ENCODE measurements at places on chromosomes 13 and 19.
A peak's percentile ranks its signal among the peaks of the same experiment; 100 is the strongest.

DNA sequence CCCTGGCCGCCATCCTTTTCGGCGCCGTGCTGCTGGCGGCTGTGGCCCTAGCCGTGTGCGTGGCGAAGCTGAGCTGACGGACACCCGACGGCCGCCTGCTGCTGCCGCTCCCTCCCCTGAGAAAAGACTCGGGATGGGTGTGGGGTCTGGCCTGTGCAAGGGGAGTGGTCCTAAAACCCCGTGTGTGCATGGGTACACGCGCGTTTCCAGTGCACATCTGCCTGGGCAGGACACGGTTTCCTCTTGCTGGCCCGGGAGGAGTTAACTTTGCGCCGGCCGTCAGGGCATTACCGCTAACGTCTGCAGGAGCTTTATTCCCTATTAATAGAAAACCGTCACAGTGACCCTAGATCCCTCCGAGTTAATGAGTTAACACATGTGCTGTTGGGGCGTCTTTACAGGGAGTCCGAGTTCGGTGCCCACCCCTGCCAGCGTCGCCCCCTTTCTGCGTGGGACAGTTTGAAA lies 1.3 kb downstream of the RGS9BP start:
- H3K4me1 ChIP-seq = peaks cover 8% of the 10 kb centered on the region
- H3K4me3 ChIP-seq = peak overlapping the region; percentile 36
- H3K27me3 ChIP-seq = peaks cover 33% of the 10 kb centered on the region
- no peak overlapping the region for H3K27ac ChIP-seq
- no peak for DNase-seq

DNA sequence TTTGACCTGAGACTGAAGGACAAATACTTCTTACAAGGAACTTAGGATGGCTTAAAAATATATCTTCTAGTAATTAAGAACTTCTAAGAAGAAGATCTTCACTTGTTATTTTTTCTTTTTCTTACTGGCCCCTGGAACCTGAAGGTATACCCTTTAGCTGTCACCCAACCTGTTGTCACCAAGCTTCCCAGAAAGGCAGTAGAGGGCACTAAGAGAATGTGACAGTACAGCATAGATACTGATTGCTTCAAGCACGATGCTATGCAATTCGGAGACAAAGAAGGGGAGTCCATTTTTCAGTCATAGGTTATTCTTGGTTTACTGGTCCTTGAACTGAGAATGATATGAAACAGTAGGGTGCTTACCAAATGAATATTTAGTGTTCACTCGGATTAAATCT lies 208.3 kb upstream of the PCDH9 start:
- no peak overlapping the region for H3K27ac ChIP-seq
- no peak for DNase-seq
- no peak overlapping the region for H3K4me3 ChIP-seq
- H3K36me3 ChIP-seq = no peaks in the 10 kb centered on the region

- H3K36me3 ChIP-seq = no peaks in the 10 kb centered on the region
- H3K4me1 ChIP-seq = no peaks in the 10 kb centered on the region
- H3K4me3 ChIP-seq = no peak overlapping the region
- no peaks in the 10 kb centered on the region for H3K27me3 ChIP-seq
- H3K27ac ChIP-seq = no peak overlapping the region
These were observed 959.9 kb downstream of the DIAPH3 start for GRCh38 chr13:59203855-59204254.

GRCh38 chr19:9986787-9987281 lies 23.5 kb downstream of the COL5A3 start:
- H3K27me3 ChIP-seq = no peaks in the 10 kb centered on the region
- no peak for DNase-seq
- no peak overlapping the region for H3K4me3 ChIP-seq
- no peaks in the 10 kb centered on the region for H3K4me1 ChIP-seq

- H3K4me1 ChIP-seq = peaks cover 3% of the 10 kb centered on the region
- H3K27ac ChIP-seq = no peak overlapping the region
- H3K27me3 ChIP-seq = no peaks in the 10 kb centered on the region
- no peak overlapping the region for H3K4me3 ChIP-seq
- DNase-seq = no peak
- peaks cover 8% of the 10 kb centered on the region for H3K36me3 ChIP-seq
These were observed 63.5 kb upstream of the GPR183 start for GRCh38 chr13:99370481-99371275.

- H3K27ac ChIP-seq = no peak overlapping the region
- peaks cover 8% of the 10 kb centered on the region for H3K36me3 ChIP-seq
- DNase-seq = no peak
- no peak overlapping the region for H3K4me3 ChIP-seq
These were observed 11.6 kb downstream of the MAP2K2 start for GRCh38 chr19:4112367-4112766.

GRCh38 chr19:4391306-4391693 lies 9.0 kb downstream of the SH3GL1 start:
- H3K4me3 ChIP-seq = no peak overlapping the region
- no peaks in the 10 kb centered on the region for H3K36me3 ChIP-seq
- no peak overlapping the region for H3K27ac ChIP-seq
- no peaks in the 10 kb centered on the region for H3K27me3 ChIP-seq

DNA sequence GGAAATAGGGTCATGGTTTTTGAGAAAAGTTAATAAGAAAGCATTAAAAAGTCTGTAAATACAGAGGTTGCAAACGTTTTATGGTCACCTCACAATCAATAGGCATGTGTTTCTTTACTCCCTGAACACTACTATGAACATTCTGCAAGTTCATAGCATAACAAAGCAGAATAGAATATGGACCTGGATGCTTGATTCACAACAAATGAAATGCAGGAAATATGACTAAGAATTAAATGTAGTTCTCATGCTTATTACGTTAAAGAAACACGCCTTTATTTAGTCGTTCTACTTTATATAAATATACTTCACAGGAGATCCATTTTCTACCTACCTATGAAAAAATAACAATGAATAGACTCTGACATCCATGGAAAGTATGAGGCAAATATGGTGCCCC lies 344.0 kb downstream of the KCTD12 start:
- H3K27me3 ChIP-seq = no peaks in the 10 kb centered on the region
- H3K4me3 ChIP-seq = no peak overlapping the region
- DNase-seq = no peak
- no peaks in the 10 kb centered on the region for H3K4me1 ChIP-seq
- no peaks in the 10 kb centered on the region for H3K36me3 ChIP-seq

DNA sequence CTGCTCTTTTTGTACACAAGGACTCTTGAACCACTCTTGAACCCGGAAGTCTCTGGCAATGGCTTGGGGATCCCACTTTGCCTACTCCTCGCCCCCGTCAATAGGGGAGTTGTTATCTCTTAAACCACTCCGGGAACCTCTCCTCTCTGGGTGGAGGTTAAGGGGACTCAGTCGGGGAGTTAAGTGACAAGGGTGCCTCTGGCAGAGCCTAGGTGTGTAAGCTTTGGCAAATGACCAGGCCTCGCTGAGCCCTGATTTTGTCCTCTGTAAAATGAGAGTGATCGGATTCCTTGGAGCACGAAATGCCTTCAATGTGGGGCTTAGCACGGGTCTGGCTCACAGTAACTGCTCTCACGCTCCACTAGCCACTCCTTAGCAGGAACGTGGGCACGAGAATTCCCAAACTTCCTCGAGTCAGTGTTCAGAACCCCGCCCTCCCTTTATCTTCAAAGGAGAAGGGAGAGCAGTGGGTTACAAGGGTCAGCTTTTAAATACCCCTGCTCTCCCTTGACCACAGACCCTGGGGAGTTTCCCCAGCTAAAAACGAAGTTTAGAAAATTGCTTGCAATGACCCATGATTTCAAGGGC lies 193.3 kb downstream of the KATNAL1 start:
- peaks cover 2% of the 10 kb centered on the region for H3K4me1 ChIP-seq
- no peak overlapping the region for H3K27ac ChIP-seq
- peak; percentile 49 for DNase-seq
- no peaks in the 10 kb centered on the region for H3K36me3 ChIP-seq
- H3K4me3 ChIP-seq = peak overlapping the region; percentile 58
- no peaks in the 10 kb centered on the region for H3K27me3 ChIP-seq

DNA sequence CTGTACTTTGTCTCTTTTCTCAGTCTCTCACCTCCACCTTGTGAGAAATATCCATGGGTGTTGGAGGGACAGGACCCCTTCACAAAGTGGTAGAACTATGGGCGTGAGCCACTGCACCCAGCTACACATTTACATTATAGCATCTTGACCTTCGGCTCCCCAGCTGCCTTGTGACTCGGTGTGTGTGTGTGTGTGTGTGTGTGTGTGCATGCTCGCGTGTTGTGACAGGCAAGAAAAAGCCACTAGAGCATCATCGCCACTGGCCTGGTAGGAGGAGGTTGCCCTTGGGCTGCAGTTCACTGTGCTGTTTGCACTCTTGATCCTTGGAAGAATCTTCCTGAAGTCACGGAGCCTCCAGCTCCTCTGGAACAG lies 13.7 kb upstream of the ZNF888 start:
- no peaks in the 10 kb centered on the region for H3K27me3 ChIP-seq
- H3K27ac ChIP-seq = no peak overlapping the region
- H3K36me3 ChIP-seq = peaks cover 4% of the 10 kb centered on the region
- no peaks in the 10 kb centered on the region for H3K4me1 ChIP-seq

GRCh38 chr19:28933039-28933438 lies 279.9 kb downstream of the UQCRFS1 start:
- H3K36me3 ChIP-seq = no peaks in the 10 kb centered on the region
- no peak overlapping the region for H3K4me3 ChIP-seq
- no peak overlapping the region for H3K27ac ChIP-seq
- no peak for DNase-seq

GRCh38 chr13:97397267-97397666 lies 36.7 kb upstream of the RAP2A start:
- no peak overlapping the region for H3K27ac ChIP-seq
- DNase-seq = no peak
- no peak overlapping the region for H3K4me3 ChIP-seq
- H3K27me3 ChIP-seq = no peaks in the 10 kb centered on the region
- no peaks in the 10 kb centered on the region for H3K4me1 ChIP-seq

GRCh38 chr13:21446656-21447055 lies 12.4 kb downstream of the ZDHHC20 start:
- no peaks in the 10 kb centered on the region for H3K27me3 ChIP-seq
- H3K4me3 ChIP-seq = no peak overlapping the region
- H3K4me1 ChIP-seq = no peaks in the 10 kb centered on the region
- H3K27ac ChIP-seq = no peak overlapping the region
- no peaks in the 10 kb centered on the region for H3K36me3 ChIP-seq

GRCh38 chr19:10339380-10339960 lies at the start of gene ICAM3:
Gene ICAM3 (minus strand): TSS chr19:10339624. CDS start chr19:10339614, 10 bp downstream.
- no peak within 1 kb of the TSS for H3K27ac ChIP-seq
- no peak for DNase-seq
- peaks cover 8% of the 10 kb centered on the region for H3K4me1 ChIP-seq
- H3K4me3 ChIP-seq = no peak within 1 kb of the TSS

DNA sequence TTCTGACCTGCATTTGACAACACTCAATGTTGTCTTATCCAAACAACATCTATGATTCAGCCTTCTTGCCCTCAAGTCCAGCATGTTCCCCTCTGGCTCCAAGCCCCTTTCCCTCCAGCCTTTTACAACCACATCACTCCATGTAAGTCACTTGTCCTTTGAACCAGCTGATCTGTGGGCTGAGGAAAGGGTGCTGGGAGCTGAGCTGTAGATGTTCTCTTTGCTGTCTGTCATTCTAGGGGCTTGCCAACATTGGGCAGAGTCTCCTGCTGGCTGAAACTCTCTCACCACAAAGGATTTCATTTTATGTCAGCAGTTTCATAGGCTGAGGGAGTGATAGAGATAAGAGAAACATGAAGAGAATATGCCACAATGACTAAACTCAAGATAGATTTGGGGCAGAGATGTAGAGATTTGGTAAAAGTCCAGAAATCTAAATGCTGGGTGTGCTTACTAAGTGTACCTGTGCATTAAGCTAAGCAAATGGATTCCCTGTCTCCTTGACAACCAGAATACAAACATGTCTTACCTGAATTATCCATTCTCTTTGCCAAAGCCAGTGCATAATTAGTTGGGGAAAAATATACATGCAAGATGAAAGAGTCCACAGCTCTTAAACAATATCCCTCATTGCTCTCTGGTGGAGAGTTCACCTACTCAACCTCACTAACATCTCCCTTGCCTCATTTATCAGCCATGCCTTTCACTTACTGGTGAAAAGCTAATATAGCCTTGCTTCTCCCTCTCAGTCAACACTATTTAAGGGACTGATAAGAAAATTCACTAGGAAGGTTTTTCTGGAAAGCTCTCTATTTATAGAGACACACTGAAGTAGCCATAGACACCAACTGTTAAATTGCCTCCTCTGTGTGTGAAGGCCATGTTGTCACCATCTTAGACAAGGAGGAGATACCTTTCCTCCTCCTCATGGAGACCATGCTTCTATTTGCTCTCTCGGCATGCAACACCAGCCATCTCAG lies 175.5 kb upstream of the SERP2 start:
- no peaks in the 10 kb centered on the region for H3K27me3 ChIP-seq
- DNase-seq = no peak
- no peak overlapping the region for H3K27ac ChIP-seq
- no peaks in the 10 kb centered on the region for H3K4me1 ChIP-seq
- no peaks in the 10 kb centered on the region for H3K36me3 ChIP-seq

- no peaks in the 10 kb centered on the region for H3K27me3 ChIP-seq
- H3K27ac ChIP-seq = no peak overlapping the region
- no peak overlapping the region for H3K4me3 ChIP-seq
- H3K36me3 ChIP-seq = no peaks in the 10 kb centered on the region
- DNase-seq = no peak
These were observed 605.7 kb downstream of the FGF9 start for GRCh38 chr13:22276616-22277015.

GRCh38 chr19:34960103-34960805 lies 3.8 kb downstream of the ZNF792 start:
- peaks cover 16% of the 10 kb centered on the region for H3K36me3 ChIP-seq
- H3K4me1 ChIP-seq = peaks cover 8% of the 10 kb centered on the region

- no peaks in the 10 kb centered on the region for H3K36me3 ChIP-seq
- no peaks in the 10 kb centered on the region for H3K4me1 ChIP-seq
These were observed 8.2 kb downstream of the FCGBP start for GRCh38 chr19:39926170-39926760.

DNA sequence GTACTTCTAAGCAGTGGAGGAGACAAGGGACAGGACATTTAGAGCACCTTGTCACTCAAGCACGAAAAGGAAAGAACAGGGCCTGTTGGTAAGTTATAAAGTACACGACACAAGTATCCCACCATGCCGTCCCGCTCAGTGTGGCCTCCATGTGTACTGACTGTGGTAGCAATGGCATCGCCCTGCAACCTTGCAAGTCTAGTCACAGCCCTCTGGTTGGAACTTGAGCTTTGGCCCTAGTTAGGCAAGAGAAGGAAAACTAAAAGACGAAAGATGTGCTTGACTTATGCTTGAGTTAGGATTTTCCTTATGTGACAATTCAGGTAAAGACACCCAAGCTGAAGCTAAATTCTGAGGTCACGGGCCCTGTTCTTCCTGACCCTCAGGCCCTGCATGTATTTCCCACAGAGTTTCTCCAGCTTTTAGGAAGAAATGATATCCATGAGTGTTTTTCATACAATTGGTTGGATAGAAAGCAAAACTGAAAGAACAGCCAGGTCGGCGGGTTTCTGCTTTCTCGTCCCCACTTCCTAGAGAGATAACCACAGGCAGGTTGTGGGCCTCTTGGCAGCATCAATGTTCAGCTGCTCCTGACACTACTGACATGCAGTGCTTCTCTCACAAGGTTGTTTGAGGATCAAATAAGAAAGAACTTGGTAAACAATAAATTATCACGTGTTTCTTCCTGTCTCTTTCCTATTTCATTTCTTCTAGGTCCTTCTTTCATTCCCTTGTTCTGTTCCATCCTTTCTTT lies 216.2 kb downstream of the IRS2 start:
- H3K4me1 ChIP-seq = no peaks in the 10 kb centered on the region
- H3K36me3 ChIP-seq = no peaks in the 10 kb centered on the region
- no peaks in the 10 kb centered on the region for H3K27me3 ChIP-seq
- H3K27ac ChIP-seq = no peak overlapping the region
